ENCODE measurements at places on chromosomes 11 and 22.

GRCh38 chr22:40603088-40603605, 33.4 kb downstream of the MRTFA start:
- DNase-seq: peak; percentile 51

DNA sequence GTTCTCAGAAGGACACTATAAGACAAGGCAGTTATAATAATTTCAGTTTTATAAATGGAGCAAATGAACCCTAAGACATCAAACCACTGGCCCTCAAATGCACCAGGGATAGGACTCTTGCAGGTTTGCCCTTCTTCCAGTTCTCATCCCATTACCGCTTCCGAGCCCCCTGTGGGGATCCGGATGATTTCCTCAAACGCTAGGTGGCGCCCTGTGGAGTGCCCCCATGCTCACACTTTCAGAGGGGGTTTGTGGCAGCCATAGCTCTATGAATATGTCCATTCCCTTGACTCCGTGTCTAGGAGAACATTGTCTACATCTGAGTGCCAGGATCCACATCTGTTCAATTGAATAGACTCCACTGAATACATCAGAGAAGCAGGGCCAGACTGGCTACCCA, 816.3 kb downstream of the NTM start:
- no peak for DNase-seq

DNA sequence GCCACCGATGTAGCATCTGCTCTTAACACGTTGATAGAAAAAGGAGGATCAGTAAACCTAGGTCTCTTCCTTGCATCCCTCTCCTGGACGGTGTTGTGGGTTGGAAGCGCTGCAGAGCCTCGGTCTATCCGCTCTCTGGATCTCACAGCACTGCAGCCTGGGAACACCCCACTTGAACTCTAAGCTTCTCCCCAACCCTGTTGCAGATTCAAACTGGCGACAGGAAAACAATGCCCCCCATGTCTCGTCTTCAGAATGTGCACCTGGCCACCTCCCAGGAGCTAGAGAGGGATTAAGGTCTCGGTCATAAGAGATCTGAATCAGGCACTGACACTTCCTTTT, 454 bp downstream of the TMEM218 start:
- no peak for DNase-seq

GRCh38 chr11:34458525-34458924, 19.8 kb downstream of the CAT start:
- no peak for DNase-seq

- DNase-seq: peak; percentile 37
Observed at GRCh38 chr22:29041408-29041807, 20.2 kb downstream of the C22orf31 start.

GRCh38 chr22:32352681-32353080, 5.0 kb upstream of the RFPL3 start:
- DNase-seq: no peak

DNA sequence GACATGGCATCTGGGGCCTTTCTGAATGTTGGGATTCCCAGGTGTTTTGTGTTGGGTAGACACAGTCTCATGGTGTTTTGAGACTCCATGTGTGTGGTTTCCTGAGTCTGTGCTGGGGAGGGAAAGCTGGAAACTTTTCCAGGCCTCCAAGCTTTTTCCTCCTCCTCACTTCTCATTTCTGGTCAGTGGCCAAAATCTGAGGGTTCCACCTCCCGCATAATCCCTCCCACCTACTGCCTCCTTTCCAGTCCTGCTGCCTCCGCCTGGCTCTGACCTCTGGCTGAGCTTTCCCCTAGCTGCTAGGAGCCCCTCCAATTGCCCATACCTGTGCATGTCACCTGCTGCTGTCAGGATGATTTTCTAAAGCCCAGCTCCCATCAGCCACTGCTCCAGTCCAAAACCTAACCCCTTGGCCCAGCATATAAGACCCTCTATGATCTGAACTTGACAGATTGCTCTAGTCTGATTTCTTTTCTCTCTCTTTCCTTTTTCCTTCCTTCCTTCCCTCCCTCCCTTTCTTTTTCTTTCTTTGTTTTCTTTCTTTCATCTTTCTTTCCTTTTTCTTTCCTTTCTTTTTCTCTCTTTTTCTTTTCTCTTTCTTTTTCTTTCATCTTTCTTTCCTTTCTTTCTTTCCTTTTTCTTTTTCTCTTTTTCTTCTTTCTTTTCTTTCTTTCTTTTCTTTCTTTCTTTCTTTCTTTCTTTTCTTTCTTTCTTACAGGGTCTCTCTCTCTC, 51.4 kb upstream of the NECTIN1 start:
- no peak for DNase-seq

- DNase-seq: no peak
Observed at GRCh38 chr11:126359431-126360048, 4.1 kb downstream of the ST3GAL4 start.

DNA sequence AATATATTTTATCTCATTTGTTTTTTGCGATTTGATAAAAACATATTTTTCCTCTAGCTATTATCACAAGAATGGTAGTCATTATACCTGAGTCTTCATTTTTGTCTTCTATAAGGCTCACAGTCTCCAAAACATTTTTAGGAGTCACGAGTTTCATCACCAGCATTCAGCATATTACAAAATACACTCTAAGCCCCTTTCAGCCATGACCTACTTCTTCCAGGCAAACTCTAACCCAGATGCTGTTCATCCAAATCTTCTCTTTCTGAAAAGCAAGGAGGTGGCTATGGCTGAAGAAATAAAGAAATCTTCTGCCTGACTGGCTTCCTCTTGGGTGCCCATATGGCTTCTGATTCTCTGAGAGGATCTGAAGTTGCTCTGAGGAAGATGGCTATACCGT, 35.7 kb upstream of the USP47 start:
- no peak for DNase-seq

- DNase-seq: no peak
Observed at GRCh38 chr11:77201370-77201769, 73.3 kb downstream of the MYO7A start.

DNA sequence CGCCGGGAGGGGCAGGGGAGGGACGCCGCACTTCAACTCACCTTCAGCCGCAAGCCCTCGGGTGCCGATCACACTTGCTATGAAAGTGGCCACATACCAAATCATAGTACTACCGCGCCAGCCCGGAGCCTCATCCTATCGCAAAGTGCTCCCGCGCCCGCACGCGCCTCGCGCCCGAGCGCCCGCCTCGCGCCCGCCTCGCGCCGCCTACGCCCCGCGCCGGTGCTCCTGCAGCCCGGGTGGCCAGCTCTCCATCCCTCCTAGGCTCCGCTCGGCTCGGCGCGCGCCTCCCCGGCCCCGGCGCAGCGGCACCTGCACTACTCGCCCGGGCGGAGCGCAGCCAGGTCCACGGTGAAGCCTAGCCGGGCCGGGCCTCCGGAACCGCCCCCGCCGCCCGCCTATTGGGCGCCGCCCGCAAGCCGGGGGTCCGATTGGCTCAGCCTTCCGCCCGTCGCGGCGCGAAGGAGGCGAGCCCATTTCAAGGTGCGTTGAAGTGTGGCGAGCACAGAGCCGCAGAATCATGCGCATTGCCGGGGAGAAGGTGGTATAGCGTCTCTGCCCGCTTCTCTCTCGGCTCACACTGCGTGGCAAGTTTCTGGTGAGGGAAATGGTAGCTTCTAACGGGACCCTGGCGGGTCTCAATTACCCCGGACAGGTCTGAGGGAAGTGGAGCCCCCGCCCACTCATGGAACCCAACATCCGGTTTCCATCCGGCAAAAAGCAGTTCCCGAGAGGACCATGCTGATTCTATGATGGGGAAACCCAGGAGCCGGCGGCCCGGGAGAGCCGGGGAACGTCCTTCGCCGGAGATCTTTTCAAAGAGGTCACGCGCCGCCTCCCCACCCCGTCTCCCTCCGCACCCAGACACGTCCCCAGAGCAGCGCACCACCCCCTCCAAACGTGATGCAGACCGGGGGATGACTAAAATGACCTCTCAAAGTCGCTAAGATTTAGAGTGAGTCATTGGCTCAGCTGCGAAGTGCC, at the start of gene IGSF9B:
Gene IGSF9B (minus strand): TSS at position 319 of the 984 bp plus-strand sequence. CDS start 214 bp downstream, at position 105.
- peak; percentile 81 for DNase-seq

DNA sequence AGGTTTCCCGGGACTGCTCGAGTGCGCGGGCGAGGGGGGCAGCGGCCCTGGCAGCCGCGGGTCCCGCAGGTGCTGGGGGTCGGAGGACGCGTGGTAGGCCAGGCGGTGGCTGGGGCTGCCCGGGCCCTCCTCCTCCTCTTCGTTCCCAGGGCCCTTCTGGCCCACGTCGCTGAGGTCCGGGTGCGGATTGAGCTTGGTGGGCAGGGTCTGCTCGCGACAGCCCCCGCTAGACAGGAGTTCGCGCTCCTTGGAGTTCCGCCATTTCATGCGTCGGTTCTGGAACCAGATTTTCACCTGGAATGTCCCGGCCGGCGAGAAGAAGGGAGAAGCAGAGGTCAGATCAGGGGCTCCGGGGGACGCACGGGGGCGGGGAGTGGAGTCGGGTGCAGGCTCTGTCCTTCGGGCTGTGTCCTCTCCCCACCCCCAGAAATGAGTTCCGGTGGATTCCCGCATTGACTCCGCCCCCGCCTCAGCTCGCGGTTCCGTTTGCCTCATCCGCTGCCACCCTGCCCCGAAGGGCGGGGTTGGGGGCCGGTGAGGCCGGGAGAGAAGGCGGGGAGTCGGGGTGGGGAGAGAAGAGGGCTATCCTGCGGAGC, 3.9 kb downstream of the DBX1 start:
- DNase-seq: no peak

DNA sequence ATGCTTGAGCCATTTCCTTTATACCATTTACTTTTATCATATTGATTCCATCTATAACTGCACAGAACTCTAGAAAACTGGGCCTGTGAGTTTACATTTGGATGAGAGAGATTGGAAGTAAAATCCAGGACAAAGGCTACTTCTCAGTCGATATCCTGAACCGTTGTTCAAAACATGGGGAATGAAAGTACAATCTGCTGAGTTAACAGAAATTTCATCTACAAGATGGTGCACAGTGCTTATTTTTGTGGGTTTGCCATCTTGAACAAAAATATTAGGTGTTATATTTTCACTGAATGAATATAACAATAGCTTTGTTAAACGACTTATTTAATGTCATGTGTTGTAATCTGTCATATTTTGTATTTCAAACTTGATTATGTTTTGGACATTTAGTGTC, 622.6 kb downstream of the LUZP2 start:
- DNase-seq: no peak

DNA sequence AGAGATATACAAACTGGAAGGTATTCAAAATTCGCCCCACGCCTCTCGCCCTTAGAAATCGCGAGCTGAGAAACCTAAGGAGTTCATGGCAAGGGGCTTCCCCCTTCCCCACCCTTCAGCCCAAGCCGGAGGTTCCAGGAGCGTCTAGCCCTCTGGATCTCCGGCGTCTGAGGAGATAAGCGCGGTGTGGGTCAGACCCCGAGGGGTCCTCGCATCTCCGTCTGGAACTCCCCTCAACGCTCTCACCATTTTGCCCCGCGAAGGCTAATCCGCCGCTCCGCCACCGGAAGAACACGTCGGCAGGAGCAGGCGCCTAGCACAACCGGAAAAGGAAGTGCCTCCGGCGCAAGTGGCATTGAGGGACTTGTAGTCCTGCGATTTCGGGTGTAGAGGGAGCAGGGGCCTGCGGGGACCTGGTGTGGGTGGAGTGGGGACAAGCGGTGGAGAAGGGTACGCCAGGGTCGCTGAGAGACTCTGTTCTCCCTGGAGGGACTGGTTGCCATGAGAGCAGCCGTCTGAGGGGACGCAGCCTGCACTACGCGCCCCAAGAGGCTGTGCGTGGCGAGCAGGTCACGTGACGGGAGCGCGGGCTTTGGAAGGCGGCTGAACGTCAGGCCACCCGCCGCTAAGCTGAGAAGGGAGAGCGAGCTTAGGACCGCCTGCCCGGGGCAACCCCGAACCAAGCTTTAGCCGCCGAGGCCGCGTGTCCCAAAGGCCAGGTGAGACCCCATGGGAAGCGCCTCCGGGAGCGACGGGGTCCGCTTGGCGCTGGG, at the start of the genes FEN1 and TMEM258:
Gene FEN1 (plus strand): TSS at position 602 of the 773 bp plus-strand sequence. CDS start 2,451 bp downstream, outside the sequence.
Gene TMEM258 (minus strand): TSS at position 290 of the 773 bp plus-strand sequence. CDS start 41 bp downstream, at position 249.
- DNase-seq: peak; percentile 93

GRCh38 chr11:126338346-126339055, 17.0 kb upstream of the ST3GAL4 start:
- DNase-seq: no peak

DNA sequence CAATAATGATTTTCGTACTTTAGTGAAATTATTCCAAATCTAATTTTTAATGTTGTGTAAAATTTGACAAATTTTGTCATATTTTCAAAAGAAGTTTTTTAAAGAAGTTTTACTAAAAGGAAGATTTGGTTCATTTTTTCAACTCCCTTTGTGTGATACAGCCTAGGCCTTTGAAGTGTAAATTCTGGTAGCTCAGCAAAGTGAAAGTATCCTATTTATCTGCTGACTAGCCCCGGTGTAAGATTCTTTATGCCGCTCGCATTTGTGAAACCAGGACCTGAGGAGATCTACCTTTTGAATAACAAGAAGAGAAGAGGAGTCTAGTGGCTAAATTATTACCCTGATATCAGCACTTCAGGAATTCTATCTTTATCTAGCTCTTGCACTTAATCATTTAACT, 177.4 kb downstream of the JRKL start:
- no peak for DNase-seq

DNA sequence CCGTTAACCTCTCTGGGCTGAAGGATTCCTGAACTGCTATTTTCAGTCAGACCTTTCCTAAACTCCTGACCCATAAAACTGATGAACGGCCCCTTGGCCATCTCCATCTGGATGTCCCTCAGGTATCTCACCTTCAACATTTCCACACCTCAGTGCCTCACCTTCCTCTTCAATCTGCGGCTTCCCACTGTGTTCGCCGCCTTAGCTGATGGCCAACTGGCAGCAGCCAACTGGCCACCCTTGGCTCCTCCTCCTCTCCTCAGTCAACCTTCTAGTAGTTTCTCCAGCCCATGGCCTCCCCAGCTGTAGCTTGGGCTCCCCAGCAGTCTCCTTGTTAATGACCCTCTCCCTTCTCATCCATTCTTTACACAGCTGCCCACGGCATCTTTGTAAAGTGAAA, 55.0 kb upstream of the PHOX2A start:
- DNase-seq: no peak

DNA sequence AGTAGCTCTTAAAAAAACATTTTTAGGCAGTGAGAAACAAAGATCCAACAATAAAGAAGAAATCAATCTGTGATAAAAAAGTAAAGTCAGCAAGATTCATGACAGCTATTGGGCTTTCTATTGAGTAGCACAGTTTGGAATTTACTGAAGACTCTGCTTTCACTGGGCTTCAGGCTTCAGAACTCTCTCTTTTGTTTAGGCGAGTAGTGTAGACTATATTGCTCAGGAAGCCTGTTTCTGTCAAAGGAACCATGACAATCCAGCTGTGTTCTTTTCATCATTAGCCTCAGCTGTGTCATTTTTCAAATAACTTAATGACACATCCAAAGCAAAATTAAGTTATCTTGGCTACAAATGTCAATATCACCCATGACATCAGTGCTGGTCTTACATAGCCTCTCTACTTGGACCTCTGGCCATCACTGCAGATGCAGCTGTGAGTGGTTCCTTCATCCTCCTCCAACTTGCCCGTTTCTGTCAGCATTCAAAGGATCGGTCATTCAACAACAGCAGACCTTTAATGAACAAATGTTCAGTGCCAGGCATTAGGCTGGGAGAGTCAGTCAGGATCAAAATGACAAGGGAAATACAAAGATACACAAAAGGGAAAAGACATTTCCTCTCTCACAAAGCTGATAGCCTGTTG, 332.8 kb upstream of the MTNR1B start:
- no peak for DNase-seq

DNA sequence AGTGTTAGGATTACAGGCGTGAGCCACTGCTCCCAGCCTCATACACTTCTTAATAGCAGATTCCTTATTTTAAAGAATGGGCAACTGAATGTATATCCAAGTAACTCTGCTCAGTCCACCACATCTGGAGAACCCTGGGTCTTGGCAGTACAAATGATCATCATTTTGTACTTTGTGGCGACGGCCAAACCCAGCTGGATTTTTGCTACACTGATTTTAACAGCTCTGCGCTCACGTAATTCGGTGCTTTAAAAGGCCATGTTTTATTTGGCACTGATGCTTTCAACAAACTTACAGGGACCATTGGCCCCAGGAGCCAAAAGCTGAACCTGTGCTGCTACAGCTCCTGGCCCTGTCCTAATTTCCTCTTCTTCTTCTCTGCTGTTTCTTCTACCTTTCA, 60.8 kb upstream of the PDE3B start:
- DNase-seq: no peak

All from NCI-H226 (cell line).